ENCODE measurements at places on chromosomes 6 and 20.

- DNase-seq: no peak
Observed at GRCh38 chr20:51249215-51249614, 226.3 kb upstream of the KCNG1 start.

DNA sequence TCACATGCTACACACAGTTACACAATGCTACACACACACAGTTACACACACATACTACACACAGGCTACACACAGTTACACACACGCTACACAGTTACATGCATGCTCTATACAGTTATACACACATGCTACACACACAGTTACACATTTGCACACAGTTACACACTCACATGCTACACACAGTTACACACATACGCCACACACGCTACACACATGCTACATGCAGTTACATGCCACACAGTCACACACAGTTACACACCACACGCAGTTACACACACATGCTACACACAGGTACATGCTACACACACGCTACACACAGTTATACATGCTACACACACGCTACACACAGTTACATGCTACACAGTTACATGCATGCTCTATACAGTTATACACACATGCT is 15.6 kb downstream of the MYT1 start:
- DNase-seq: no peak

DNA sequence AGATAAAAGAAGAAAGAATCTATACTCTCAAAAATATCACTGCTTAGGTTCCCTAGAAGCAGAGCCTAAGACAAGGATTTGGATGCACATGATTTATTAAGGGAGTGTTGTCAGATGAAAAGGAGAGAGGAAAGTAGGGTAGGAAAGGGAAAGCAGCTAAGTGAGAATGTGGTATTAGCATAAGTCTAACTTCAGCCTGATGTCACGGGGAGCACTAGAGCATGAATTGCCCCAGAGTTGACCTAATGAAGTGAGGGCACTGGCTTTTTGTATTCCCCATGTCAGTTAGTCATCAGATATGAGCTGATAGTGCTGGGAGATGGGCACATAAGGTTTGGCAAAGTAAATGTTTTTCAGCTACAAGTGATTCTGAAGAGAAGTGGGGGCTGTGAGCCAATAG is 129.0 kb upstream of the THEMIS start:
- no peak for DNase-seq

- no peak for DNase-seq
Observed at GRCh38 chr20:17343091-17343490, 116.3 kb downstream of the PCSK2 start.

DNA sequence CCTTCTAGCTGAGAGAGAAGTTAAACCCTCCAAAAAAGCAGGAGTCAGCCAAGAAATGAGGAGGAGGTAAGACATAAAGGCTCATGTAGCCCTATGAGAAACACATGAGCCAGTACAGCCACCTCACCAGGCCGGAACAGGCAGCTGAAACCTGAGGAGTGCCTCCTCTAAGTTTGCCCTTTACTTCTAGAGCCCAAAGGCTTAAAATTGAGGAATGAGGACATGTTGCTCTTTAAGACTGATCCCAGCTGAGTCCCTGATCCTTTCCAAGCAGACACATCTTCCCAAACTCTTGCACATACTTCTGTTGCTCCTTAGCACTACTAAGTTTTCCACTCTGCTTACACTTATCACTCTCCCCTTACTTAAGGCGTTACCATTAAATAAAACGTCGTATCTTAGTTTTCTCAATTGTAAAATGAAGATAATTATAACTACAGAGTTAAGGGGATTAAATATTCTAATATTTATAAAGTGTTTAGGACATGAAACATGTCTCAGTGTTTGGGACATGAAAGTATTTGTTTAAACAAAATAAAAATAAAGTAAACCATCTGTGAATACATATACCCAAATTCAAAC is 124.0 kb downstream of the OGFRL1 start:
- DNase-seq: peak; percentile 58

GRCh38 chr6:104281370-104281769 is 578.3 kb downstream of the HACE1 start:
- no peak for DNase-seq

- DNase-seq: peak; percentile 50
Observed at GRCh38 chr6:77019081-77019480, 444.2 kb downstream of the HTR1B start.

DNA sequence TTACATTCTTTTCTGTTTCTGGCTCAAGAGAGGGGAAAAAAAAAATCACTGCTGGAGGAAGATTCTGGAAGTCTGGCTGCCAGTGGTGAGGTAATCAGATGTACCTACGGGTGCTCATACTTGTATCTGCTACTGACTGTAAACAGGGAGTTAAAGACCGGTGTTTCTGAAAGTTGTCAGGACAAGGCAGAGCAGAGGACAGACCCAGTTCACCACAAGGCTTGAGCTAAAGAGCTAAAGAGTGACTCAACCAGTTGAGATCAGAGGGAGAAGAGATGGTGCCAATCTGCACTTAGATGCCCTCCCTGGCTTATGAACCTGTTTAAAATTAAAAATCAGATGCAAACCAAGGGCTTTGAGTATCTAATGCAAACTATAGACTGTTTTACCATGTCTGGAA is 55.4 kb downstream of the CEP162 start:
- no peak for DNase-seq

GRCh38 chr20:8213270-8213669 is 81.2 kb downstream of the PLCB1 start:
- no peak for DNase-seq

DNA sequence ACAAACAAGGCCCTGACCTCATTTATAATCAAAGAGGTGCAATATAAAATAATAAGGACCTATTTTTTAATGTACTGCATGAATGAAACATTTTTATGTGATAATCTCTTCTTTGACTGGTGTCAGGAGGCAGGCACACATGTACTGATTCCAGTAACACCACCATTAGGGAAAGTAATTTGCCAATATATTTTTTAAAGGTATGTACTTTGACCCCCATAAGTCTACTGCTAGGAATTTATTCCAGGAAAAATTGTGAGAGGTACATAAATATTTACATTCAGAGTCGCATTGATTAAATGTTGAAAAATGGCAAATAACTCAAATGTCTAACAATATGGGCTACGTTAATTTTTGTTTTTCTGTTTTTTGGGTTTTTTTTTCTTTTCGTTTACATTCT is 325.4 kb upstream of the PRDM1 start:
- DNase-seq: no peak

GRCh38 chr6:14472986-14473337 is 355.4 kb downstream of the CD83 start:
- no peak for DNase-seq

- no peak for DNase-seq
Observed at GRCh38 chr20:45181639-45182038, 6.9 kb downstream of the PI3 start.

DNA sequence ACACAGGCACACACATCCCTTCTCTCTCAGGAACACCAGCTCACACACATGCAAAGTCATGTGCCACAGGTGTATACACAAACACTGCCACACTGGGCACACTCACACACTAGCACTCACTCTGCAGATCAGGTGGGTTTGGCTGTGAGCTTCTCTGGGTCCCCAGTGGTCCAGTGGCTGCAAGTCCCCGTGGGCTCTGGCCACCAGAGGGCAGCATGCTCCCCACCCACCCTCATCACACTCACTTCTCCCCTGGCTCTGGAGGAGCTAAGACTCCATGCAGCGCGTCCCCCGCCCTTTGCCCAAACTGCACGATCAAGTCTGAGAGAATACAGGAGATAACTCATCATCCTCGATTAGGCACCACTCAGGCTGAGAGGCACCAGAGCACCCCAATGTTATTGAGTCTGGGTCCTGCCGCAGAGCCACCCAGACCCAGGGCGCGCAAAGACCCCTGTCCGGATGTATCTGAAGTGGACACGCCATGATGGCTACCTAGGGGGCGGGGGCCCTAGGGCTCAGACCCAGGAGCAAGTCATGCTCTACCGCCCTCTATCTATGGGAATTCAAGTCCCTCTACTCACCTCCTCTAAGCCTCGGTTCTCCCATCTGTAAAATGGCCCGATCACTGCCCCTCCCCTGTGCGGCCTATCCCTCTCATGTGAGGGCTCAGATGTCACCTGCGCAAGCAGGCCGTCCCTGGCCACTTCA is 90.5 kb downstream of the GRM4 start:
- peak; percentile 38 for DNase-seq

GRCh38 chr6:74598462-74599393 is 607.1 kb downstream of the COL12A1 start:
- DNase-seq: peak; percentile 71

GRCh38 chr6:46510651-46511050 is 19.4 kb upstream of the RCAN2 start:
- peak; percentile 63 for DNase-seq

GRCh38 chr6:158501360-158502262 is 58.3 kb upstream of the TMEM181 start:
- no peak for DNase-seq

DNA sequence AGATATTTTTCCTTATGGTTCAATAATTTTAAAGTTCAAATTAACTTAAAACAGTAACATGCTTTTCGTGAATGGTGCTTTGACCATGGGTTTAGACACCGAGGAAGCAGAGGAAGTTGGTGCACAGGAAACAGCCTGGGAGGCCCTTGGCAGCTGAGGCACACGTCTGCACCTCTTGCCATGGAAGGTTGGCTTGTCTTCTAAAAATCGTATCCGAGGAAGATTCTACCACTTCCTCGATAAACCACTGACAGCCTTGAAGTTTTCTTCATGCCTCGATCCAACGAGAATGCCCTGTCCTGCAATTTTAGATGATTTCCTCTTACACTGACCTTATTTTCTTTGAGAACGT is 12.2 kb downstream of the DLL1 start:
- no peak for DNase-seq

GRCh38 chr20:18589941-18590674 is 2.3 kb downstream of the DTD1 start:
- DNase-seq: no peak

DNA sequence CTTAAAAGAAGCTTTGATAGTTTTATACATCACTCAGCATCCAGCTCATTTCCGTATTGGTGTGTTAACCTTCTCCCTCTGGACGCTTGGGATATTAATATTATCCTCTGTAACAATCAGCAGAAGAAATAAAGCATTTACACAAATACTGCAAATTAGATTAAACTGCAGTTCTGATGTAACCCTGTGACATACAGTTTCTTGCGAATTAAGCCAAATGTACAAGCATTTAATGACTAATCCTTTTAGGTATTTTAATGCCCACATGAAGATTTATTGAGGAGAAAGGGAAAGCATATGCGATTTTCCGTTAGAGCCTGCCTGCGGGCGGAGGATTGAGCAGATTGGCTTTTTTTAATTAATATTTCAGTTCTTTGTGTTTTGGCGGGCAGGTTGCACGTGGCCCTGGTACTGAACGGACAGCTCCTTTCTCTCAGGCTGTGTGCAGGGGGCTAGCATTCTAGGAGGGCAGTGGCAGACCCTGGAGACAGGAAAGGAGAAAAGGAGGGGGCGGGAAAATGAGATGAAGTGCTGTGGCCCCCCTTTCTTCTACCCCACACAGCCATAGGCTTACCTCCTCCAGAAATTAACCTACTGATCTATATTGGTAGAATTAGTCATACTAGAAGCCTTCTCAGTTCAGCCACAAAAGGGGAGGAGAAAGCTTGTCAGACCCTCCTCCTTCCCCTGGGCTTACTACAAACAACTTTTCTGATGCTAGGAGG is 14.1 kb upstream of the TFAP2D start:
- DNase-seq: no peak

DNA sequence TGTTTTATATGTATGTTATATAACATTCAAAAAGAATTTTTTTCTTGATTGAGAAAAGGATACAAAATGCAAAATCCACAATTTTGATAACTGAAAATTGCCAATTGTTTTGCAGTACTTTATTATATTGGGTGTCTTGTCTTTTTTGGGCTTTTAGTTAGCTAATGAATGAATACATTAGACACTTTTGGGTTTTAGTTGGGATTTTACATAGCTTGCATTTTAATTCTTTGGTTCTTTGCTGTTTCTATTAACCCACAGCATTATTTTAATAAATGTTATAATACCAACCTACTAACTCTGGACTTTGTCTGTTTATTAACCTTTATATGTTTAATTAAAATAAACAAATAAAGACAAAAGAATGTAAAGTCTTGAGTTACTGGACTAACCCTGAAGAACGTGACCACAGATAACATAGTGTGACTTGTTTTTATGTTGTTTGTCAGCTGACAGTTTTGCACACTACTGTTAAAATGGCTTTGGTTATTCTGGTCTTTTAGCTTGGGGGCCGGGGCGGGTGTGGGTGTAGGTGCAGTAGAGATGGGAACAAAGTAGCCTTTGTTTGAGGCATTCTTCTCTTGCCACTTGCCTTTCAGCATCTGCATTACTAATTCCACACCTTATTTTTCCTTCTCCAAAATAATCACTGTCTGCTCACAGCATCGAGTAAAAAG is 159.1 kb downstream of the QKI start:
- no peak for DNase-seq

GRCh38 chr20:57480444-57481160 is 44.3 kb downstream of the CTCFL start:
- DNase-seq: no peak

DNA sequence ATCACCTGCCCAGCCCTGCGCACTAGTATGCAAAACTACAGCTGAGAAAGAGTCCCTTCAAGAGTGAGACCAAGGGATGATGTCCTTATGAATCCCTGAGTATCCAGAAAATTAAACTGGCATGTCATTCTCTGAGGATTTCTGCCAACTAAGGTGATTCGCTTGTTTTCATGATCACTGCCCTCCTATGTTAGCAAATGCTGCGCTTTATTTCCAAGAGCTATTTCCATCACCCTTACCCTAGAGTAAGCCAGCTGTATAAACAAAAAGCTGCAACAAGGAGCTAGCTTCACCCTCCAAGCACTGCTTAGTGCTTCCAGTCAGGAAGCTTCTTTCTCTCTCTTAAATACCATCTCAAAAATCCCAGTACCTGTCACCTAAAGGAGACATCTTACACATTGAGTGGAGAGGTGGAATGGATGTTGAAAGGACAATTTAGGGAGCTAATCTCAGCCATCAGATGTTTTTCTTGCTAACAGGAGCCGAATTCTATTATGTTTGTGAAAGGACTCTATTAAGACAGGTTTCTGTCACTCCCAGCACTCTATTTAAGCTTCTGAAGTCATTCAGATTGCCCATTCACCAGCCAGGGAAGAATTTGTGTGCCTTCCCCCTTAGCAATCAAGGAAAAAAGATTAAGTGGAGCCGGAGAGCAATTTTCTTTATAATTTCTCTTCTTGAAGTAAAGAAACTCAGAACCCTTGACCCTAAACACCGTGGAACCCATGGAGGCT is 322.2 kb downstream of the NRN1 start:
- DNase-seq: no peak

DNA sequence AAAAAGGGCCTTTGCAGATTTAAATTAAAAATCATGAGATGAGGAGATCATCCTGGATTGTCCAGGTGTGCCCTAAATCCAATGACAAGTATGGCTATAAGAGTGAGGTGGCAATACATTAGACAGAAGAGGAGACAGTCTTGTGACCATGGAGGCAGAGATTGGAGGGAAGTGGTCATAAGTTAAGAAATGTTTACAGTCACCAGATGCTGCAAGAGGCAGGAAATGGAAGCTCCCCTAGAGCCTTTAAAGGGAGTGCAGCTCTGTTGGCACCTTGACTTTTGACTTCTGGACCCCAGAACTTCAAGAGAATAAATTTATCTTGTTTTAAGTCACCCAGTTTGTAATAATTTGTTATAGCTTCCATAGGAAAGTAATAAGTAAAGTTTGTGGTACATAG is 61.1 kb downstream of the HMGN3 start:
- DNase-seq: peak; percentile 24

- DNase-seq: no peak
Observed at GRCh38 chr20:7660165-7660564, 280.1 kb downstream of the HAO1 start.

- DNase-seq: peak; percentile 6
Observed at GRCh38 chr20:51462566-51463276, 79.8 kb downstream of the NFATC2 start.

- no peak for DNase-seq
Observed at GRCh38 chr6:28638787-28639430, 113.2 kb downstream of the GPX5 start.

Data from HCEC 1CT (cell line).